ENCODE measurements at places on chromosomes 6 and 20. TPM values are rescaled to one million over a fixed set of nuclear protein-coding genes. Genes with fewer than 3 reads are reported as not detected.

DNA sequence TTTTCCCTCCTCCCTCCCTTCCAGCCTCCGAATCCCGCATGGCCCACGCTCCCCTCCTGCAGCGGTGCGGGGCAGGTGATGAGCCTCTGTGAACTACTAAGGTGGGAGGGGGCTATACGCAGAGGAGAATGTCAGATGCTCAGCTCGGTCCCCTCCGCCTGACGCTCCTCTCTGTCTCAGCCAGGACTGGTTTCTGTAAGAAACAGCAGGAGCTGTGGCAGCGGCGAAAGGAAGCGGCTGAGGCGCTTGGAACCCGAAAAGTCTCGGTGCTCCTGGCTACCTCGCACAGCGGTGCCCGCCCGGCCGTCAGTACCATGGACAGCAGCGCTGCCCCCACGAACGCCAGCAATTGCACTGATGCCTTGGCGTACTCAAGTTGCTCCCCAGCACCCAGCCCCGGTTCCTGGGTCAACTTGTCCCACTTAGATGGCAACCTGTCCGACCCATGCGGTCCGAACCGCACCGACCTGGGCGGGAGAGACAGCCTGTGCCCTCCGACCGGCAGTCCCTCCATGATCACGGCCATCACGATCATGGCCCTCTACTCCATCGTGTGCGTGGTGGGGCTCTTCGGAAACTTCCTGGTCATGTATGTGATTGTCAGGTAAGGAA lies at the start of gene OPRM1:
OPRM1 (plus strand) TSS at position 10 of the 612 bp plus-strand sequence; CDS start at position 315, 305 bp downstream.
- no peaks in the 10 kb centered on the region for H3K4me1 ChIP-seq
- no peak within 1 kb of the TSS for H3K27ac ChIP-seq
- peak; percentile 69 for DNase-seq
- peaks cover 17% of the 10 kb centered on the region for H3K27me3 ChIP-seq

DNA sequence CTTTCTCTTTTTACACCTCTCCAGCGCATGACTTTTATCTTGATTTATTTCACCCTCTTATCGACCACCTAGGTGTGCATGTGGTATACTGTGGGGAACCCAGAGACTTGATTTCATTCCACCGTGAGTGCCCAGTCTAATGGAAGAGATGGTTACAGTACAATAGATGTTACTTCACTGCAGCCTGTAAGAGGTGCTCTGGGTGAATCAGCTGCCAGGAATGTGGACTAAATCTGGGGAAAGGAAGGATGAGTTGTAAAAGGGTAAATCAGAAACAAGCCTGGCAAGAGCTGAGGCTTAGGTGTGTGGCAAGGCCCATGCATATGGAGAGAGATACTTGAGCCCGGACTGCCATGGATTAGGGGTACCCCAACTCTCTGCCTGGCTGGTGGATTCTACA lies 7.4 kb downstream of the STK35 start:
- no peak for DNase-seq
- H3K27me3 ChIP-seq: no peaks in the 10 kb centered on the region
- H3K4me1 ChIP-seq: peaks cover 63% of the 10 kb centered on the region
- peaks cover 7% of the 10 kb centered on the region for H3K36me3 ChIP-seq
- H3K27ac ChIP-seq: no peak overlapping the region
- H3K4me3 ChIP-seq: no peak overlapping the region

DNA sequence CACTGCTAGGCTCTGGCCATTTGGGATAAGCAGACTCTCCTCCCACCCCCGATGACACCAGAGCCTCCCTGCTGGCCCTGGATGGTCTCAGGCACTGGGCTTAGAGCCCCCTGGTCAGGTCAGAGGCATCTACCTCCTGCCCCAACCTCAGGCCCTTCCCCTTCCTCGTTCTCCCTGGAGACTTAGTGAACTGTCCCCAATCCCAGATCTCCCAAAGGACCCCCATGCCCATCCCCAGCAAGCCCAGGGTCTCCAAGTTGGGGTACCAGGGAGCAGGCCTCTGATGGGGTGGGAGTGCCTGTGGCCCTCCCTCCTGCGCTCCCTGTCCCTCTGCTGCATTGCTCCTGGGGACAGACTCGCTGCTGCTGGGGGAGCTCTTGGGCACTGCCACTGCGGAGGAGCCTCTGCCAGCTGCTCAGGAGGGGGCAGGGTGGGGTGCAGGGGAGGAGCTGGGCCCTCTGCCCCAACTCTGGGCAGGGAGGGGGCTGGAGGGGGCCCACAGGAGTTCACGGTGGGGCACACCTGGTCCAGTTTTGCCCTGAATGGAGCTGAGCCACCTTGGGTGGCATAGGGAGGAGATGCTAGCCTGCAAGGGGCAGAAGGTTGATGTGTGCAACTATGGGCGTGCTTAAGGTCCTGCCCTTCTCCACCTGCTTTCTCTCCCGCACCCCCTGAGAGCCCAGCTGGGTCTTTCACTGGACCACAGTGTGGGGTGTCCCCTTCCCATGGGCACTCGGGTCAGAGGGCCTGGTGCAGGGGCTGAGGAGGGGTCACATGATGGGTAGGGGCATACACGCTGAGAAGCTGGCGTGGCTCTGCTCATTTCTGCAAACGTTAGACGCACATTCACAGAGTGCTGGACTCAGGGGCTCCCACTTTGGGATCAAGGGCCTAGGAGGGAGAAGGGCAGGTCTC lies 40.4 kb downstream of the SPDEF start:
- no peak overlapping the region for H3K4me3 ChIP-seq
- no peak overlapping the region for H3K27ac ChIP-seq
- no peaks in the 10 kb centered on the region for H3K36me3 ChIP-seq

NFATC2 gene
- total RNA-seq: 7.6 TPM

DNA sequence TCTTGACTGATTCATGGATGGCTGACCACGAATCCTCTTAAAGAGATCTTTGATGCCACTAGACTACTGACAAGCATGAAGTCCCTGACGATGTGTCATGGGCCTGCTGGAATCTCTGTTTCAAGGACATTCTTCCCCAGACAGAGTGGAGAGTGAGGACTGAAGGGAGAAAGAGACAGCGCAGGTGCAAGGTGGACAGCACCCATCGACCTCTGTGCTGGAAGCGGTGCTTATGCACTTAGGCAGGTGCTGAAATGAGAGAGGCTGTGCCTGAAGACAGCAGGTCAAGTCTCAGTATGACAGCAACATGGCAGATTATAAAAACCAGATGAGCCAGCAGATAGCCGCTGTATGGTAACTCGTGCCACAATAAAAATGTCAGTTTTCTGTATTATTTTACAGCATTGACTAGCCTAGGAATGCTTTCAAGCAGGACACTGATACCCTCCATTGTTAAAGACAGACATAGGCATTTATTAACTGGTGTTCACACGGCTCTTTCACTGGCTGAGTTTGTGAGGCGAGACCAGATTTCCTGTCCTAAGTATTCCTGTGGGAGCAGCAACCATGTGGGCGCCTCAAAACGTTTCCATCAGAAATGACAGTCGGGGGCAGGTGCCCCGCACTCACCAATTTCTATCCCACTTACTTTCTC lies 47.5 kb downstream of the FOXC1 start:
- H3K36me3 ChIP-seq: no peaks in the 10 kb centered on the region
- no peak overlapping the region for H3K27ac ChIP-seq
- no peaks in the 10 kb centered on the region for H3K27me3 ChIP-seq
- H3K4me3 ChIP-seq: no peak overlapping the region
- no peak for DNase-seq

DNA sequence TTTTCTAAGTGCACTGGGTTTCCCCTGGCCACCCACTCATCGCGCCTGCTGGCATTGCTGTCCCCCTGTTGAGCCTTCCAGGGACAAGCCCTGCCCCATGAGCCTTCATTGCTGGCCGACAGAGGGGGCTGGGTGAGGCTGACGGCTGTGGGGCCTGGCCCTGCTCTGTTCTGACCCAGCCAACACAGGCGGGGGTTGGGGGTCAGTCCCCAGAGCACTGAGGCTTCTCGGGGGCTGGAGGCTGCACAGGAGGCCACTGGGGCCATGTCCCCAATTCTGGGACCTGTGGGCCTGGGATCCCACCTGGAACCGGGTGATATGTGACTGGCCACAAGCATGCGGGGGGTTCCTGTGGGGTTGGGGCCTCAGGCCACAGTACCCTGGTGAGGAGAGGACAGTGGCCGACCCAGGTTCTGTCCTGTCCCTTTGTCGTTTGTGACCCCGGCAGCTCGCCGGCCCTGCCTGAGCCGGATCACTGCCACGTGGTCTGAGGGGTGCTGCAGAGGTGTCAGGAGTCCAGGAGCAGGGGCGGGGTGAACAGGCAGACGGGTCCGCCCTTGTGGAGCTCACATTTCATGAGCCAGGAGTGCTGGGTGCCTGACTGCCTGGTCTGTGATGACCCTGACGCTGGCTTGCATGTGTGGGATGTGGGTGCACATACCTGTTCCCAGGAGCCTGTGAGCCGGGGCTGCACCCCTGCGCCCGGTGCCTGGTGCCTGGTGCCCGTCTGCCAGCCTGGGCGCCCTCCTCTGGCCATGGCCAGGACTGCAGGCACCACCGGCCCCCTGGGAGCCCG lies 2.1 kb upstream of the COL20A1 start:
- H3K4me1 ChIP-seq: no peaks in the 10 kb centered on the region
- H3K36me3 ChIP-seq: peaks cover 20% of the 10 kb centered on the region
- H3K27me3 ChIP-seq: peaks cover 18% of the 10 kb centered on the region
- DNase-seq: no peak

HRH3 gene
- total RNA-seq: not detected

CHRNA4 gene
- 0.06 TPM for total RNA-seq

GRCh38 chr6:40431706-40432105 lies 155.5 kb downstream of the LRFN2 start:
- no peaks in the 10 kb centered on the region for H3K36me3 ChIP-seq
- H3K27ac ChIP-seq: no peak overlapping the region
- no peaks in the 10 kb centered on the region for H3K4me1 ChIP-seq
- H3K27me3 ChIP-seq: no peaks in the 10 kb centered on the region
- no peak for DNase-seq
- H3K4me3 ChIP-seq: no peak overlapping the region

GRCh38 chr6:107077710-107078109 lies 37.6 kb downstream of the BEND3 start:
- H3K27me3 ChIP-seq: no peaks in the 10 kb centered on the region
- DNase-seq: no peak
- H3K4me1 ChIP-seq: no peaks in the 10 kb centered on the region
- no peaks in the 10 kb centered on the region for H3K36me3 ChIP-seq
- H3K27ac ChIP-seq: no peak overlapping the region

DNA sequence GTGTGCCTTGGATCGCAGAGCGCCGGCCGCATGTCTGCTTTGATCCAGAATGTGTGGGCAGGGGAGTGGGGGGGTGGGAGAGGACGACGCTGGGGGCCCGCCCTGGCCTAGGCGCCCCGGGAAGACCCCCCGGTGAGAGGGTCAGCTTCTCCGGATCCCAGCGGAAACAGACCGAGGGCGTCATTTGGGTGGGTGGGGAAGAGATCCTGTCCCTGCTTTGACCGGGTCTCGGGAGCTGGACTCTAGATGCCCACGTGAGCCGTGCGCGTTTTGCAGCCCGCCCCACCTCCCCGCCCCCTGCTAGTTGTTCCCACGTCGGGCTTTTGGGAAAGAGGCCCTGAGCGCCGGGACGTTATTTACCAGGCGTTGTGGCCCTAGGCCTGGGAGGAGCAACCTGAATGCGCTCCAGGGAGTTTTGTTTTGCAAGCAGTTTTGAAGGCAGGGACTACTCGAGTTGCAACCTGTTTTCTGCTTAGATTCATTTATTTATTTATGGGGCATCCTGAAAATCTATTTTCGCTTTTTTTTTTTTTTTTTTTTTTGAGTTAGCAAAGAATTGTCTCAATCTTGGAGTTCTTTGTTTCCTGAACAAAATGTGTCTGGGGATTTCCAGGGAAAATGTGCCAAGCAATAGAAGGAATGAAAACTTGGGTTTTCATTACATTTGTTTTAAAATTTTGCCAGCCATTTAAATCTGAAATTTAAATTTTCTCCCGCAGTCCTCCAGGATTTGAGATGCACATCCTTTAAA lies 1.6 kb downstream of the DSP start:
- peaks cover 63% of the 10 kb centered on the region for H3K27me3 ChIP-seq
- H3K4me1 ChIP-seq: peaks cover 20% of the 10 kb centered on the region
- peak overlapping the region; percentile 61 for H3K4me3 ChIP-seq

WASF1 gene
- 3.6 TPM for total RNA-seq

GRCh38 chr20:18031888-18032509 lies 25.7 kb downstream of the OVOL2 start:
- H3K36me3 ChIP-seq: no peaks in the 10 kb centered on the region
- no peaks in the 10 kb centered on the region for H3K27me3 ChIP-seq
- H3K27ac ChIP-seq: no peak overlapping the region
- no peak overlapping the region for H3K4me3 ChIP-seq

HLA-DQB1 gene
- total RNA-seq: 94.9 TPM

GRCh38 chr20:574297-574942 lies 30.8 kb upstream of the CSNK2A1 start:
- H3K27me3 ChIP-seq: no peaks in the 10 kb centered on the region
- DNase-seq: no peak
- peaks cover 12% of the 10 kb centered on the region for H3K4me1 ChIP-seq
- no peak overlapping the region for H3K4me3 ChIP-seq
- no peaks in the 10 kb centered on the region for H3K36me3 ChIP-seq
- H3K27ac ChIP-seq: no peak overlapping the region

FUT9 gene
- total RNA-seq: not detected

GRCh38 chr20:10927011-10927583 lies 253.3 kb upstream of the JAG1 start:
- no peaks in the 10 kb centered on the region for H3K27me3 ChIP-seq
- no peak overlapping the region for H3K27ac ChIP-seq
- no peaks in the 10 kb centered on the region for H3K36me3 ChIP-seq
- peaks cover 10% of the 10 kb centered on the region for H3K4me1 ChIP-seq

ESF1 gene
- total RNA-seq: 15.1 TPM

GRCh38 chr6:121890307-121890910 lies 455.0 kb downstream of the GJA1 start:
- no peaks in the 10 kb centered on the region for H3K4me1 ChIP-seq
- no peaks in the 10 kb centered on the region for H3K36me3 ChIP-seq
- H3K27me3 ChIP-seq: no peaks in the 10 kb centered on the region
- no peak overlapping the region for H3K27ac ChIP-seq
- no peak for DNase-seq

DNA sequence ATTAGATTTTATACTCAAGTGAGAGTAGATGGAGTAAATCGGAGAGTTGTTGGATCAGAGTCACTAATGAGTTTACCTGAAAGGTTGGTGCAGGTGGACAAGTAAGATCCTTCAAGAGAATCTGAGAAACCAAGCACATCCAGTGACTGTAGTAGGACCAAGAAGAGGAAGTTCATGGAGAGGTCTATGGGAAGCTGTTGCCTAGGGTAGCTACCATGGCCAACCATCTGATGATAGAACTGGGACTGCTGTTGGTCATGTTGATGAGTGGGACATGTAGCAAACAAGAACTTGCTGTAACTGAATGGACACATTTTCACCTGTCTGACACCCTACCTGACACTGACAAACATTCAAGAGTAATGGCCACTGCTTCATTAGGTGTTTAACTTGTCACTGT lies 11.3 kb upstream of the ADGB start:
- H3K36me3 ChIP-seq: no peaks in the 10 kb centered on the region
- H3K27ac ChIP-seq: no peak overlapping the region
- DNase-seq: no peak
- no peaks in the 10 kb centered on the region for H3K27me3 ChIP-seq

PARD6B gene
- total RNA-seq: 43.2 TPM

Measured in upper lobe of right lung (tissue), 1 donor.